ENCODE measurements at places on chromosomes 1 and 21. TPM values are rescaled to one million over a fixed set of nuclear protein-coding genes. Genes with fewer than 3 reads are reported as not detected.

- DNase-seq: no peak
Measured at GRCh38 chr1:236762410-236762809, 32.7 kb upstream of the MTR start.

Gene PLEKHG5
- total RNA-seq: 3.9 TPM

Gene TEX38
- not detected for total RNA-seq

- DNase-seq: no peak
Measured at GRCh38 chr21:24220446-24220845, 1386.8 kb downstream of the MRPL39 start.

Gene OLFML3
- 0.33 TPM for total RNA-seq

Gene RYR2
- total RNA-seq: not detected

DNA sequence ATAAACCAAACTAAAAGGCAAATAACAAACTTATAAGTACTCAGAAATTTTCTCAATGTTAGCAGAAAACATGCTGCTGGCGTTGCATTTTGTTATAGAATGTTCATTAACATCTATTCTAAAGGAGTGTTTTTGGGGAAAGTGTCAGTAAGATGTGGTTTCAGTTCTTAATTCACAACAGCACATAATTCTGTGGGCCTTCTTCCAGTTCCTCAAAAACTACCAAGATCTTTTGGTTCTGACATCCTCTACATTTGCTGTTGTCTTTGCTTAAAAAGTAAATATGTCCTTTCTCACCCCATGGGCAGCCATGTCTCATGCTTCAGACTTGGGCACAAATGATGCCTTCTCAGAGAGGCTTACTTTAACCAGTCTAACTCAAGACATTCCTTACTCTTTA lies 152.5 kb downstream of the CDC7 start:
- no peak for DNase-seq

Gene PRAMEF25
- total RNA-seq: not detected

DNA sequence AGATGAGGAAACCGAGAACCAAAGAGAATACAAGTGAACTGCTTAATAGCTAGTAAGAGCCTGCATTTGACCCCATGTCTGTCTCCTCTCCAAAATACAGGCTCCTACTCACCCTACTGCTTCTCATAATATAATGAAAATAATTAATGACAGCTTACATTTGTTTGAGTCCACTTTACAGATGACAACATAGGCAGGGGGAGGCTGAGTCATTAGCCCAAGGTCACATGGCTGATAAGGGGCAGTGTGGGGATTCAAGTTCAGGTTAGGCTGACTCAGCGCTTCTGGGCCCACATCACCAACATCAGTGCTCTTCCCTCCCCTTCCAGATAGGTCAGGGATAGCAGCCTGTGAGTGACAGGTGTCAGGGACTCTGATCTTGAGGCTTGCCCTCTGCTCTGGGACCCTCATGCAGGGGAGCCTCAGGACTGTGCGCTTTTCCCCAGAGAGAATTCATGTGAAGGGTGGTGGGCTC lies 16.2 kb downstream of the AZIN2 start:
- DNase-seq: no peak

Gene CLK2
- total RNA-seq: 90.7 TPM

DNA sequence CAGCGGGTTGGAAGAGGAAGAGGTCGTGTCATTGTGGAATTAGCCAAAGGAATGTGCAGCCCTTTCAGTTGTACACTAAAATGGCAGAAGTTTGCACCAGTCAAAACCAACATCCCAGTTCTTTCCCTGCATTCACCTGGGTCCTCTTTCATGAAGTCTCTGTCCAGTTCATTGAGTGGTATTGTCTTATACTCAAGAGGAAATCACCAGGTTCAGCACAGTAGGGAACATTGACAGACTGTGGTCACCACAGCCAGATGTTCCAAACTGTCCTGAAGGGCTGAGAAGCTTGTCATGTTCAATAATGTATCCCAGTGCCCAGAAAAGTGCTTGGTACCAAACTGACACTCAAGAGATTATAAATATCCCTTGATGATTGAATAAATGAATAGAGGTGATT lies 131.6 kb downstream of the GLUL start:
- no peak for DNase-seq

DNA sequence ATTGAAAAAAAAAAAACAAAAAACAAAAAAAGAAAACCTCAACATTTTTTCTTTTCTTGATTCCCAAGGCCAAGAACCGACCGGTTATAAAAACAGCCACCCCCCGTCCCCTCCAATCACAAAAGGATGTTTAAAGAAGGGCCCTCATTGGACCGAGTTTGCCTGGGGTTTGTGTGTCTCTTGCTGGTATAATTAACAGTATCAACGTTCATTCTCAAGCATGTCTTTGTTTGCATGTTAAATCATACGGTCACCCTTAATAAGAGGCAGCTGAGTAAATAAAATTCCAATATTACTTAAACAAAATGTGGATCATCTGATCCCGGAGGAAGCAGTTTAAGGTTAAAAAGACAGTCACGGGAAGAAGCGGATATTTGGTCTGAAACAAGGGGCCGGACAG lies 201.1 kb downstream of the PRDM2 start:
- no peak for DNase-seq

DNA sequence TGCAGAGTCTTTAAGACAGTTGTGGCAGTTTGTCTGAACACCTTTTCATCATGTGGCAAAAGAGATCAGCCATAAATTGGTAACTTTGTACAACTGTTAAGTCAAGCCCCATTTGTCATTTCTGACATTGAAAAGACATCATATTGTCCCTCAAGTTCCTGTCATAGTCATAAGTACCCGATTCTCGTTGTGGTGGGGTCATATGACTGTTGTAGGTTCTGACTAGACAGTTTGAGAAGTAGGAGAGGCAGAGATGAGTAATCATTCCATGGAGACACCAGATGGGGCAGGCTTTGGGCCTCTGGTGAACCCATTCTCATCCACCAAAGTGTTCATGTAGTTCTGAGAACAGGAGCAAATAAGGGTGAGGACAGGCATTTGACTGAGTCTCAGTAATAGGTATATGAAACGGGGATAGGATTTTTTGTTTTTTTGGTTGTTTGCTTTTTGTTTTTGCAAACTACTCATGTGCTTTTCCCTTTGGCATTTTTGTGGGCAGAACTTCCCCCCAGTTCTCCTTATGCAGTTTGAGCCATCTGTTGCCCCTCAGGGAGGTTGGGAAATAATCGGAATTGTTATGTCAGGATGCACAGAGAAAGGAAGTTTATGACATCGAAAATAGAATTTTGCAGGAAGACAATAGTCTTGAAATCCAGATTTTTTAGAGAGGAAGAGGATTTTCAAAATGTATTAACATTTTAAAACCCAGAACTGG lies 86.9 kb upstream of the KCNE2 start:
- no peak for DNase-seq

- DNase-seq: no peak
Measured at GRCh38 chr1:237583270-237583669, 307.5 kb downstream of the ZP4 start.

DNA sequence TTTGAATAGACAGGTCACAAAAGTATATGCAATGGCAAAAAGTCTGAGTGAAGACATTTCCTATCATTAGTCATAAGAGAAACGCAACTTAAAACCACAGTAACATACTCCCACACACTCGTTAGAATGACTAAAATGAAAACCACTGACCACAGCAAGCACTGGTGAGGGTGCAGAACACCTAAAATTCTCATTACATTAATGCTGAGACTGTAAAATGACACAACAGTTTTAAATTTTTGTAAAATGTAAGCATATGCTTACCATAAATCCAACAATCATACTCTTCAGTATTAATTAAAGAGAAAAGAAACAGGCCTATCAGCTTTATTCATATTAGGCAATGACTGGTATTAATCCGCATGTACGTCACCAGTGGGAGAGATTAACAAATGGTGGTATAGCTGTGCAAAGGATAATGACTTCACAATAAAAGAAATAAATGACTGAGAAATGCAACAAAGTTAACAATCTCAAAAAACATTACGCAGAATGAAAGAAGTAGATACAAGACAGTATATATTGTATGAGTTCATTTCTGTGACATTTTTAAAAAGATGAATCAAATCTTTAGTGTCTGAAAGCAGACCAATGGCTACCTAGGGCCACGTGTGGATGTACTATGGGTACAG lies 253.5 kb downstream of the AKT3 start:
- DNase-seq: peak; percentile 21

Gene ANKRD35
- 0.50 TPM for total RNA-seq

GRCh38 chr21:45601551-45601950 lies 42.0 kb upstream of the PCBP3 start:
- DNase-seq: no peak

Gene TINAGL1
- not detected for total RNA-seq

DNA sequence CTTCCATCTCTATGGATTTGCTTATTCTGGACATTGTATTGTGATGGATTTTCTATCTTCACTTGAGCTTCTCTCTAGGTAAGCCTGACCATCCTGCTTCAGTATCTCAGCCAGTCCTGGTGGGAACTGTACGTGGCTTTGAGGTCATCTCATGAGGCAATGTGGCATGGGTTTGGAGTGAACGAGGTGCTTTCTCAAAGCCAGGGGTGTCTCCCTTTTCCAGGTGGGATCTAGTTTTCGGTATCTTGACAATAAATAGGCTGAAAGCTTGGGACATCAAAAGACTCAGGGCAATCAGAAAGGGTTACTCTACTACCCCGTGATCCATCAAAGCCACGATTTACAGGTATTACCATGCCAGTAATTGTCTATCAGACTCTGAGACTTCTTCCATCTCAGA lies 40.8 kb downstream of the AZIN2 start:
- DNase-seq: no peak

Gene ADAMTSL4
- 2.9 TPM for total RNA-seq

Gene KRTAP13-3
- not detected for total RNA-seq

Gene ANGPTL1
- total RNA-seq: not detected

Gene PLA2G2F
- total RNA-seq: not detected

DNA sequence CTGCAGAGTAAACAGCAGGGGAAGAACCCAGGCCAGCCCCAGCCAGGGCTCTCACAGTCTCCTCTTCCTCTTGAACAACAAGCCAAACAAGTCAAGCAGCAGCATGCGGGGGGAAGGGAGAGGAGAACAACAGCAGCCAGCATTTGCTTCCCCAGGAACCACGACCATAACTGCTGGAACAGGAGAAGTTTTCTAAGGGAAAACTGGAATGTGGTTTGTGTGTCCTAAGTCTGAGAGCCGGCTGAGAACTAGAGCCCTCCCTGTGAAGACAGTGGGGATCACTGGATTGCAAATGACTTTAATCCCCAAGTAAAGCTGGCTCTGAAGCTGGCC lies 48.2 kb downstream of the COQ8A start:
- no peak for DNase-seq

GRCh38 chr1:63874278-63874880 lies 100.6 kb downstream of the ROR1 start:
- DNase-seq: no peak

- DNase-seq: no peak
Measured at GRCh38 chr1:225362805-225363204, 65.0 kb downstream of the LBR start.

Gene RXFP4
- not detected for total RNA-seq

DNA sequence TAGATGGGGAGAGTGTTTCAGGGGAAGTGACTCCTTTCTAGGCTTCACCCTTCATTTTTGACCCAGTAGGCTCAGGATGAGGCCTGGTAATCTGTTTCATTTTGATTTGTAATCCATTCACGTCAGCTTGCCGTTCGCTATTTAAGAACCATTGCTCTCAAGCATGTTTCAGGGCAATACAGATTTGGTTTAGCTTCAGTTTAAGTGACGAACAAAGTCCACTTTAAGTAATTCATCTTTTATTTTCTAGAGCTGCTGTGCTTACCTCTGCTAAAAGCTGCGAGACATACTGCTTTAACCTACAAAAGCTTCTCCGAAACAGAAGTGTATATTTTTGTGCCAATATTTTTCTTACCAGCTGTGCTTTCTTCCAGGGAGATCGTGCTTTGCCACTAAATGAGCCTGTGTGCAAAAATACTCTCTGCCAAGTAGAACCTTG lies 8.9 kb upstream of the FMO3 start:
- no peak for DNase-seq

DNA sequence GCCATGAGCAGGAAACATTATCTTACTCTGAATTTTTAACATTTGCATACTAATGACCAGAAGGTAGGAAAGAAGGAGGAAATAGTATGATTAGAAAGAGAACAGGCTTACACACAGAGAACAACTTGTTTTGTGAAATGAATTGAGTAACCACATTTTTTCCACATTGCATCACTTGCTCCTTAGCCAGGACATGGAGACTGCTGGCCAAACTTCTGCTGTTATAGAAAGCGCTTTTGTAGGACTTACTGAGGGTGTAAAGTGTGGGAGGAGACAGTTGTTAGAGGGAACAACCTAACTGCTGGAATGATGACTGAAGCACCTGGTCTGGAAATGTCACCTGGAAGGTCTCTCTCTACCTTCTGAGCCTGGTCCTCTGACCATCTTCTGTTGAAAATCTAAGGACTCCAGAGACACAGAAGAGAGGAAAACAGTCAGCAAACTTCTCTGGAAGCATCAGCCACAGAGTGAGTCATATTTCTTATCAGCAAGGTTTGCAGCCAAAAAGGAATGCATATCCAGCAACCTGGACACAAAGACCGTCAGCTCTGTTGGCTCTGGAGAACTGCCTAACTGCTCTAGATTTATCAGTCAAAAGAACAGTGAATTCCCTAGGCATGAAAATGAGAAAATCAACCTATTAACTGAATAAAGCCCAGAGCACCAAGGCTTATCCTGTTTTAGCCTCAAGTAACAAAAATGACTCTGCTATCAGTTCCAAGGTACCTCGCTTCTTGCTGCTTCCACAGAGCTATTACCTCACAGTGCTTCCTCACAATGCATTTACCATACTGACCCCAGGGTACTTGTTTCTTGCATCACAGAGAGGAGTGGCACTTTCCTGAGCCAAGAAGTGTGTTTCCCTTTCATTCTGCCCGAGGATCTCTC lies 88.0 kb upstream of the SLFNL1 start:
- DNase-seq: no peak

GRCh38 chr1:160807247-160807646 lies 11.3 kb downstream of the LY9 start:
- DNase-seq: no peak

DNA sequence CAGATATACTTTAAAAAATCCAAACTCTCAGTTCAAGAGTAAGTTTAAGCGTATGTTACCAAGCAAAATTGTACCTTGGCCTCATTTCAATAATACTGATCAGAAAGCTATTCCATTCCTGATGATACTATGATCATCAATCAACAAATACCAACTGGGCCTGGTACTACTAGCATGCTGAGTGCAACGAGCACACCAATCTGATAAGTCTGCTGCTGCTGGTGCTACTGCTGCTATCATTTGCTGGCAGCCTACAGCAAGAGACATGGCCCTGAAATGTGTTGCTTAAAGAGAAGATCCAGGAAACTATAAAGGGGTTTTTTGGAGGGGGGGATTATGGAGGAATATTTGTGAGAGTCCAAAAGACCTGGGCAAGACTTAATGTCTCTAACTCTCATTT lies 39.7 kb downstream of the NME7 start:
- no peak for DNase-seq

DNA sequence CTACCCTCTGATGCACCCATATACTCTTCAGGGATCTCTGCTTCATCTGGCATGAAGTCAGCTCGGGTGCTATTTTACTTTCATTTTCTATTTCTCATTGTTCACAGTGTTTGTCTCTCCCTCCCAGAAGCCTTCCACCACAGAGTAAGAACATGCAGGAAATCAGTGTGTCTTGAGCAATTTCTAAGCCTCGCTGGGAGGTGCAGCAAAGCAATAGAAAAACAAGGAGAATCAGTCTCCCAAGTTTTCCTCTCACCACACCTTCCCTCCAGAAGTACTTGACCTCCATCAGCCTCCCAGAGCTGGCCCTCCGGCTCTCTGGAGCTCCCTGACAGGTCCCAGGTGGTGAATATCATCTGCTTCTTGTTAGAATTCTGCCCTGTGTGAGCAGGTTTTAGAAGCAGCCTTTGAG lies 594.7 kb upstream of the CAMK1G start:
- DNase-seq: peak; percentile 7

Gene HENMT1
- 14.3 TPM for total RNA-seq
